ENCODE measurements at places on chromosomes 2 and 18.
A peak's percentile ranks its signal among the peaks of the same experiment; 100 is the strongest.

DNA sequence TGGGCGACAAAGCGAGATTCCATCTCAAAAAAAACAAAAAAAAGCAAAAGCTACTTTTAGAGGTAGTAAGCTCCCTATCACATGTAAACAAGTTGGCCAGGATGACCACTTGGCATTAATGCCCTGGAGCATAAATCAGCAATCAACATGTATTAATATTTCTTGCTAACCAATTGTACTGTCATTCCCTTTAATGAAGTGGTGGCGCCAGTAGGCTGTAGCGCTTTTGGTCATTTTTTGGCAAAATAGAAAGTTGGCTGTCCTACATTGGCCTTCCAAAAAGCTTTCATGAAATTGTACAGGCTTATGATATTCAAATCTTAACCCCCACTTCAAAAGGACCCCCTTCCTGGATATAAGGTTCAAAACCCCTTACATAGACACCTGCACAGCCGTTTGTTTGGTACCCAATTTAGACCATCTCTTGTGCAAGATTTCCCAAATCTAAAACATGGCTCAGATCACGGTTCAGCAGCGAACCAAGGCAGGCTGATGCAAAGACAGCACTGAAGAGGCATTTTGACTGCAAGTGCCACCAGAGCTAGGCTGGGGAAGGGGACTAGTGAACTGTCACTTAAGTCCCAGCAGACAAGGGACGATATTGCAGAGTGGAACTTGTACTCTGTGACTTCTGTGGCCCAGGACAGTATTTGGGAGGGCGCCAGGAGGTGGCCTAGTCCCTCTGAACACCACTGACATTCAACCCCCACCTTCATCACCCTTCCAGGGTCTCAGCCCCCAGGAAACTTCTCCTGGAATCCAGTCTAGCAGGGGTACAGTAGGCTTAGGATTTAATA, 31.9 kb downstream of the SMAD7 start:
- DNase-seq = no peak

- no peak for DNase-seq
Measured at GRCh38 chr2:6952101-6952500, 34.9 kb downstream of the RNF144A start.

DNA sequence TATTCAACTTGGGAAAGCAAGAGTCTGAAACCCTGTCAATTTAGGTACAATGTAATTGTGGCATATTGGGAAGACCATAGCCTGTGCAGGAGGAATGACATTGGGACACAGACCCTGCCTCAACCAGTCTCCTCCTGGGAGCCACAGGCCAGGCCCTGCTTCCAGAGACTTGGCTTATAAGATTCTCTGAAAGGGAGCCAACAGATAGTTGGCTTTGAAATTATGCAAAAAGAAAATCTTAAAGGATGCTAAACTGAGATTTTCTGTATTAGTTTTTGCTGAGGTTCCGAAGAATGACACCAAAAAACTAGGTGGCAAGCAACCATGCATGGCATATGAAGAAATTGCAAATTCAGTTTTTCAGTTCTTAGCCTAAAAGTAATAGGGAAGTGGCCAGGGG, 76.4 kb upstream of the CYRIA start:
- DNase-seq = no peak

DNA sequence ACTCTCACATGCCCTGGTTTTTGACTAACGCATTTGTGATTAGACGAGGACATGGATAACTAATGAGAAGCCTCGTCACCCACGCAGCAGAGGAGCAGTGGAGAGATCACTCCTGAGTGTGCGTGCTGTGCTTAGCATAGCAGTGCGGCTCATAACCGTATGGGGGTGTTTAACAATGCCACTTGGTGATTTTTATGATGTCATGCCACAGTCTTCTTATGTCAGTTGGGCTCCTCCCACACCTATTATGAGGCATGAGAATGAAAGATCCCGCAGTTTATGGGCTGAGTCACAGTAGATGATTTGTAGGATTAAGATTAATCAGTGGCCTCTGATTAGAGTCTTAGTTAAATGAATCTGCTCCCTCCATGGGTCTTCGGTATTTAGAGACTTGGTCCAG, 2.5 kb upstream of the SMIM21 start:
- DNase-seq = no peak

- DNase-seq = no peak
Measured at GRCh38 chr2:222960126-222960525, 91.9 kb upstream of the KCNE4 start.

DNA sequence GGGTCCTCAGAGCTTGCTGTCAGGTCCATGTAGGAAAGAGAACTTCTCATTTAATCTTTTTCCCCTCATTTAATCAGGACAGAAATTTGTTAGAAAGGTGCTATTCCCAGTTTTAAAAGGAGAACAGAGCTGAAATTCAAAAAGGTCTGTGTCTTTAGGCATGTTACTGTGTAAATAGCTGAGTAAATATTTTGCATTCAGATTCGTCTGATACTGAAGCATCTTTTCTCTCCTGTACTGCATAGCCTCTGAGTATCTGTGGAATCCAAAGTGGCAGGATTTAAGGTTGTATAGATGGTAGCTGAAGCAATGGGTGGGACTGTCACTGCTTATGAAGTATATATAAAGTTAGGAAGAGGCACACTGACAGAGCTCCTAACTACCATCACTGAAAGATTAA, 9.0 kb downstream of the PTPN4 start:
- no peak for DNase-seq

DNA sequence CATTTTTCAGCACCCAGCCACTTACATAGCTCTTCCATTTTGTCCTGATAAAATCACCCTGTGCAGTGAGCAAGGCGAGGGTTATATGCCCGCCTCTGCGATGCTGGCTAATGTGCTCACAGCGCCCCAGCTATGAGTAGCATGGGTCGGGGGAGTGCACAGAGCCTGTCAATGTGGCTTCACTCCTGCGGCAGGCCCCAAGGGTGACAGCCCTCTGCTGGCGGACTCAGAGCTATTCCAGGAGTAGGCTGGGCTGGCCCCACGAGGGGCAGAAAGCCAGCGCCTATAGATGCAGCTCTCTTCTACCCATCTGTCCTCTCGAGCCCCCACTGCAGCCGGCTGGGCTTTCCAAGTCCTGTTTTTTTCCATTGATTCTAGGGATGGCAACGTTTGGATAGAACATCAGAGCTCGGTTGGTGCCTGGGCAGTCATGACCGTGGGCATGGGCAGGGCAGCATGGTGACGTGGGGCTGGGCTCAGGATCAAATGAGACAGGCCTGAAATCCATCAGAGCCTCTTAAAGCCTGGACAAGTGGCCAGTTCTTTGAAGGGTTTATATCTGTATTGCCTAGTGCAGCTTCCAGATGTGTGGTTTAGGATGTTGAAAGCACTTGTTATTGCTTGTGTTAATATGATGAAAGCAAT, 134.7 kb downstream of the MCFD2 start:
- DNase-seq = no peak

DNA sequence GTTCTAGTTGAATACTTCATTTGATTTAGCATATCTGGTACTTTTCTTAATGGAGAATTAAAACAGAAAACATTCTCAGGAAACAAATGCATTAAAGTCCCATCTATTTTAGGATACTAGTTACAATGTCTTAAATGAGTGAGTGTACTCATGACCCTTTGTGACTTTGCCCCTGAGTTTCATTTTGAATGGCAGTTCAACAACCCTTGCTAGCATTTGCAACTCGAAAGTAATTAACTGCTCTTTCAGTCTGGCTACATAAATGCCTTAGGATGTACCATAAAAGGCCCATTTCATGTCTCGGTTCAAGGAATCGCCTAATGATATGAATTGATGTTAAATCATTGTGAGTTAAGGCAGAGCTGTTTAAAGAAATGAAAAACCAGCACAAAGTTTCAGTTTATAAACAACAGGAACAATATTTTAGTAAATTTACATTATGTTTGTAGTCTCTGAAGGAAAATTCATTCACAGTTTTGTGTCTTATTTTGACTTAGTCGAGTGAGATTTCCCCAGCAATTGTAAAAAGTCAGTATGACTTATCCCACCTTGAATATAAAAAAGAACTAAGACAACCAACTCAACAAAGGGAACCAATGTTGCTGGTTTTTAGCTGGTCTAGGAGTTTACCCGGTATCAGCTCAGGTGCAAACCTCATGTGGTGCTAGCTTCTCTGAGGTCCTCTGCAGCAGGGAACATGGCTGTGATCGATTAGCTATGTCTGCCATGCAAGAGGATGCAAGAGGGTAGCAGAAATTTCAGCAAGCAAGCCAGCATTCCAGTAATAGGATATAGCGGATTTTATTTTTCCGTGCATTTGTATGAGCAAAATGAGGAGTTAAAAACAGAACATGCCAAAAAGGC, 386.2 kb downstream of the PTPRM start:
- DNase-seq = no peak

- peak; percentile 61 for DNase-seq
Measured at GRCh38 chr2:195659114-195659513, 2.1 kb downstream of the SLC39A10 start.

GRCh38 chr2:232520489-232520888, 301 bp downstream of the PRSS56 start:
- no peak for DNase-seq

- DNase-seq = no peak
Measured at GRCh38 chr2:113697516-113697915, 58.9 kb downstream of the SLC35F5 start.

DNA sequence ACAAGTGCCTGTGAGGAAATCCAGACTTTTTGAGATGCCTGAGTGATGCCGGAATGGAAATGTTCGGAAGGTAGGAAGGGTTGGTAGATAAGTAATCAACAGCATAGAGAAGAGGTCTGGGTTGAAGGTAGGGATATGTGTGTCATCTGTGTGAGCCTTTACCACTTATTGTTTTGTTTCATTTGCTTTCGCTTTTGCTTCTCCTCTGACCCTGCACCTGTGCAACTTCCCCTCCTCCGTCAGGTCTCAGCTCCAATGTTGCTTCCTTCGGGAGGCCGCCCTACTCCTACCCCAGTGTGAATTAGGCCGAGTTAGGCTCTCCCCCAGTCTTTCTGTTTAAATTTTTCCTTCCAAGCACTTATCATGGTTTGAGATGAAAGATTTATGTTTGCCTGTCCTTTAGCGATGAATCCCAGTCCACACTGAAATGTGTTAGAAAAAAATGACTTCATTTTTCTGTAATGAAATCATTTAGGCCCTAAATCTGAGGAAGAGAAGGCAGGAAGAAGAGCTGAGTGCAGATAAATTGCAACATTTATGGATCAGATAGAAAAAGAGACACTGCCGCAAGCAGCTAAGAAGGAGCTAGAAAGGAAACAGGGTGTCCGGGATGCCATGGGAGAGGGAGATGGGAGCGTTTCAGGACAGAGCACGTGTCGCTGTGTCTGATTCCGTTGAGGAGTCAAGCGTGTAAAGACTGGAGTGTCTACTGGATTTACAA, 139.6 kb upstream of the PELI1 start:
- peak; percentile 52 for DNase-seq

DNA sequence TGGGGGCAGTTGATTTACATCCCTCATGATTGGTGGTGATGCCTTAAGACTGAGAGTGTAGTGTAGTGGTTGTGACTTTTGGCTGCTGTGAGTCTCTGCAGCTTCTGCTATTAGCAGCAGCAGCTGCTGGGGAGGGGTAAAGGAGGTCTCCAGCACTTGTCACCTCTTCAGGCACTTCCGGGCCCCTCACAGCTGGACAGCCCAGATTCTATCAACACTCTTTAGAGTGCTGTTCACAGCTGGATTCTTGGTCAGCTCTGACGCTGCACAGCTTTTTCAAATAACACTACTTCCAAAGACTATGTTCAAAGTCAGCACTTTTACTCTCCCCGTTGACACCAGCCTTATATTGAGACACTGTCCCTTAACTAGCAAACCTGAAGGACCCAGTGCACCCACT, 396.0 kb downstream of the MEIS1 start:
- no peak for DNase-seq

DNA sequence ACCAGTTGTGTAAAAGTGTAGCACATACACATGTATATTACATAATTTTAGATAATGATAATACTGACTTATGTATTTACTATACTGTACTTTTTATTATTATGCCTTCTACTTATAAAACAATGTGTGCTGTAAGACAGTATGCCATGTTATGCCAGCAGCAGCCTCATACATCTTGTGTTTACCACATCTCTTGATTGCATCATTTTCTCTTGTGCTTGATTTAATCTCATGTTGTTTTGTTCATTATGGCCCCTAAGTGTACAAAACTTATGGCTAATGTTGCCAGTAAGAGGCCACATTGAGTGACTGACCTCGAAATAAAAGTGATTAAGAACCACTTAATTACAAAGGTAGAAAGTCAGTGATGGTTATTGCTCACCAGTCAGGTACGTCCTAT, 128.0 kb upstream of the SP5 start:
- no peak for DNase-seq

DNA sequence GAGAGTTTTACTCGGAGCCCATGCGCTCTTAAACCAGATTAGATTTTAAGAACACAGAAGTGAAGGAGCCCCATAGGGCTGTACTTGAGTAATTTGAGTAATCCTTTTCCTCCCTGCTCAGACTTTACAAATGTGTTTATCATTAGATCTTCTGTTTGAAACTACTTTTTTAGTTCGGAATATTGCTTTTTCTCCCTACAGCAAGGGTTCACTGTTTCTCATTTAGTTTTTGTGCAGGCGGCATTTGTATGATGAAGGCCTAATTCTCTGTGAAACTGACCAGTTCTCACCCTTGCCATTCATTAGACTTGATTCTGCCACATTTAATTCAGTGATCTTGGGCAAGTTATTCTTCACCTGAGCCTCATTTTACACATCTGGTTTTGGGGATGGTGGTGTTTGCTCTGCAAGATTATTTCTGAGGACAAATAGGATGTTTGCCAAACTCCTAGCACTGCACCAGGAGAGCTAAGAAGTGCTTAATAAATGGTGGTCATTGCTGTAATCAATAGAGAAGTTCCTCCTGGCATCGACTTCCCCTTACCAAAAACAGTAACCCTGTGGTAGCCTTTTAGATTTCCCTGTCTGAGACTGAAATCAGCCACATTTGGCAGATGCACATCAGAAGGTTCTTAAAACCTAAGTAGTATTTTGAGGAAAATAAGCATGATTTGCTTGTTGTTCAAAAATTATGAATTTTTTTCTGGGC, 2.2 kb downstream of the B3GNT2 start:
- DNase-seq = no peak

DNA sequence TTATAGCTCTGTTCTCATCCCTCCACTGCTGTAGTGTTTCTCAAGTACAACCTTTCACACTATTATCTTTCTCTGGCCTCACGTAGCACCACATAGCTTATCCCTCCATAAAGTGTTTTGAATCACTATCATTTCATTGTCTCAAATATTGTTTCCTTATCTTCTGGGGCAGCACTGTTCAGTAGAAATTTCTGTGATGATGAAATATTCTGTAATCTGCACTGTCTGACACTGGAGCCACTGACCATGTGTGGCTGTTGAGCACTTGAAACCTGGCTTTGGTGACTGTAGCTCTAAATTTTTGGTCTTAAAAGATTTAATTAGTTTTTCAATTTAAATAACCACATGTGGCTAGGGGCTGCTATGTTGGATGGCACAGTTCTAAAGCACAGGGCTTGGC, 78.9 kb downstream of the CPS1 start:
- DNase-seq = no peak

DNA sequence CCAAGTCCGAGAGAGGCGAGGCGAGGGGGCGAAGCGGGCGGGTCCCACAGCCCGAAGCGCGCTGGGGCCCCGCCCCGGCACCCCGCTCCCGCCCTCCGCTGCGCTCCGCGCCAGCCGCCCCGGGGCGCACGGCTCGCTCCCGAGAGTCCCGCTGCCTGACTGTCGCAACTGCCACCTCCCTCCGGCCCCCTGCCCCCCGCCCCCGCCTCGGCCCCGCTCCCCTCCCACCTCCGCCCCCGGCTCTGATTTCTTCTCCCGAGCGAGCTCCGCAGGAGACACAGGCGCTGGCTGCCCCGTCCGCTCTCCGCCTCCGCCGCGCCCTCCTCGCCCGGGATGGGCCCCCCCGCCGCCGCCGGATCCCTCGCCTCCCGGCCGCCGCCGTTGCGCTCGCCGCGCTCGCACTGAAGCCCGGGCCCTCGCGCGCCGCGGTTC, at the start of gene WNT6:
WNT6 (plus strand) TSS at position 250 of the 432 bp plus-strand sequence. CDS start 233 bp downstream, outside the sequence.
- DNase-seq = no peak
